ENCODE measurements at places on chromosomes 3 and 15.

GRCh38 chr3:11530153-11530721, 113.5 kb downstream of the VGLL4 start:
- no peaks in the 10 kb centered on the region for H3K36me3 ChIP-seq
- H3K4me1 ChIP-seq: peaks cover 18% of the 10 kb centered on the region
- H3K4me3 ChIP-seq: no peak overlapping the region
- peak; percentile 85 for DNase-seq
- H3K27ac ChIP-seq: peak overlapping the region; percentile 80
- H3K27me3 ChIP-seq: no peaks in the 10 kb centered on the region

DNA sequence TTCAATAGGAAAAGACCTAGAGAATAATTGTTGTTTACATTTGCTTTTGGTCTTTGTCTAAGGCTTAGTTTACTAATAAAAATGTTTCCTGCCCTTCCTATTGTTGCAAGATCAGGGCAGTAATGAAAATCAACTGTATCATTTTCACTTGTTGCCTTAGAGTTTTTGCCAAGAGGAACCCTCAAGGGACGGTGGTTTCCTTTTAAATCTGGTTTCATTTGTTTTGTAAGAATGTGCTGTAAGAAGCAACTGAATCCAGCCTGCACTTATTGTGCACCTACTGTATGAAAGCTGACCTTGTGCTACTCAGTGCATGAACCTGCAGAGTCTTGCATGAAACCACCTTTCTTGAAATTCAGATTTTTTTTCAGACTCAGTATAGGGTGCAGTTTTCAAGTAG, 5.3 kb downstream of the IGF1R start:
- H3K36me3 ChIP-seq: no peaks in the 10 kb centered on the region
- DNase-seq: peak; percentile 57
- no peaks in the 10 kb centered on the region for H3K27me3 ChIP-seq

GRCh38 chr3:124131580-124131979, 139.7 kb upstream of the ROPN1 start:
- no peak overlapping the region for H3K27ac ChIP-seq
- DNase-seq: peak; percentile 53
- no peaks in the 10 kb centered on the region for H3K36me3 ChIP-seq
- H3K4me1 ChIP-seq: 0 out of 2 replicates have a peak, but pooled peaks cover 5% of the 10 kb centered on the region

DNA sequence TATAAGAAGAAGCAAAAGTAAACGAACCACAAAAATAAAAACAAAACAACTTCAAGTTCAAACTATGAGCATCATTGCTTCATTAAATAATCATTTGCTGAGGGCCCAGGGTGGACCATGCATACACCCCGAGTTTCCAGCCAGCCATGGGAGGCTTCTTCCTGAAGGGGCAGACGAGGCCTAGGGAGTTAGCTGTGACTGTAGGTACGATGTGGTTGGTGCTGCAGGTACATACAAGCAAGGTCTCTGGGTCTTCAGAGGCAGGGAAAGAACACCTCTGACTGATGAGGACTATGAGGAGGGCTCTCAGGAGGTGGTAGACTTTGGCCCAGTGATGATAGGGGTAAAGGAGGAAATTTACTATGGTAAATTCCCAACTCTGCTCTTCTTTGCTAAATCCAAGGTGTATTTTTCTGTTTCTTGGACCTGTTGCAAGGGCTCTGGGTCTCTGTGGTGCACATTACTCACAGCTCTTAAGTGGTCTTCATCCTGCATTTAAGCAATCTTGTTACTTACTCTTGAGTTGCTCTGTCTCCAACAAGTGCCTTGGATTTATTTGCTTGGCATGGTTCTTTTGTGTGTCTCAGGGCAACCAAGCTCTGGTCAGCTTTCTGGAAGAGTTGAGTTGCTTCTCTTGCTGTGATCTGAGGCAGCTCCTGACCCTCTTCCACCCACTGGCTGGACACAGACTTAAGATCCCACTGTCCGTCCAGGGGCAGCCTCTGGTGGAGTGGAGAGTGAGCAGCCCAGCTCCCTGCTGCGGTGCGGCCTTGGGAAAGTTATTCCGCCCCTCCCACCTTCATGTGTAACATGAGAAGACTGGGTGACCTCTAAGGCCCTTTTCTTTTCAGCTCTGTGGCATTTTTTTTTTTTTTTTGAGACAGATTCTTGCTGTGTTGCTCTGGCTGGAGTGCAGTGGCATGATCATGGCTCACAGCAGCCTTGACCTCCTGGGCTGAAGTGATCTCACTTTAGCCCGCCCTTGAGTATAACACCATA, 56.1 kb upstream of the KIF23 start:
- no peaks in the 10 kb centered on the region for H3K27me3 ChIP-seq
- peak; percentile 32 for DNase-seq
- H3K36me3 ChIP-seq: no peaks in the 10 kb centered on the region
- no peak overlapping the region for H3K4me3 ChIP-seq
- H3K4me1 ChIP-seq: no peaks in the 10 kb centered on the region
- H3K27ac ChIP-seq: no peak overlapping the region

- H3K4me1 ChIP-seq: no peaks in the 10 kb centered on the region
- no peak for DNase-seq
- no peaks in the 10 kb centered on the region for H3K36me3 ChIP-seq
These were observed 45.7 kb upstream of the NLGN1 start for GRCh38 chr3:173351886-173352285.

DNA sequence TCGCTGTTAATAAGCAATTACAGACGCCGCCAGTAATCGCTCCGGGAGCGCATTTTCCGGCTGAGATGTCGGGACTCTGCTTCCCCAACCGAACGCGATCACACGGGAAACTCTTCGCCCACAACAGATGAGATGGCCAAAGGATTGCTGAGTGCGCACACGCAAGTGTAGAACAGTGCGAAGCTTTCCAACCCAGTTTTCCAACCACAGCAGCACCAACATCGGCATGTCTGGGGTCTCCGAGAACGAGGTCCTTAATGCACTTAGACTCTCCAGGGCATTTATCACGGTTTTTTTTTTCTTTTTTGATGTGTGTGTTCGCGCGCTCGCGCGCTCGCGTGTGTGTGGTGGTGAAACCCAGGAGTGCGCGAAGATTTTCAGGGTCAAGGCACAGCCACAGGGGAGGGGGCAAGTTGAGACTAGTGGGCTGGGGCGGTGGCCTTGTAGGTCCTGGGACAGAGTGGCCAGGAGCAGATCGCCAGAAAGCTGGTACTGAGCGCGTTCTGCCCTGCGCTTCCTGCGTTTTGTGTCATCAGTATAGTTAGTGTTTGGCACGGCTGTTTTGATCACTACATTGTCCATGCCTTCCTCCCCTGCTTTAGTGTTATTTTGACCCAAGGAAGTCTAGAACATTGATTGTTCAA, 1.8 kb upstream of the EOMES start:
- no peaks in the 10 kb centered on the region for H3K36me3 ChIP-seq
- 0 out of 2 replicates have a peak, but pooled peaks cover 4% of the 10 kb centered on the region for H3K4me1 ChIP-seq
- peak; percentile 35 for DNase-seq
- peaks cover 90% of the 10 kb centered on the region for H3K27me3 ChIP-seq

DNA sequence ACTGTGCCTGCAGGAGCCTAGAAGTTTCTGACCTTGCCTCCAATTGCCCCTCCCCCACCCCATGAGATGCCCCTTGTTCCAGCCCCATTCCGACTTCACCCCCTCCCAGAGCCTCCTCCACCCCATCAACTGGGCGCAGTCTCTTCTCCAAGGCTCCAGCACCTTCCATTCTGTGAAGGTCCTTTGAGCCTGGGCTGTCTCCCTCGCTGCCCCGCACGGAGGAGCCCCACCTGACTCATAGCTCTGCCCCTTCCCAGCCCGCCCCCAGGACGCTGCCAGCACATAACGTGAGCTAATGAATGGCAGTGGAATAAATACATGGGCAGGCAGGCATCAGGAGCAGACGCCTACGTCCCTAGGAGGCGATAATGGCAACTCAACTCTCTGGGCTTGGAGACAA, 113.1 kb downstream of the NUP210 start:
- no peak overlapping the region for H3K4me3 ChIP-seq
- no peaks in the 10 kb centered on the region for H3K27me3 ChIP-seq
- no peaks in the 10 kb centered on the region for H3K4me1 ChIP-seq
- no peaks in the 10 kb centered on the region for H3K36me3 ChIP-seq

GRCh38 chr3:97197083-97197482, 382.7 kb downstream of the EPHA6 start:
- H3K36me3 ChIP-seq: no peaks in the 10 kb centered on the region
- no peaks in the 10 kb centered on the region for H3K27me3 ChIP-seq
- DNase-seq: no peak
- H3K27ac ChIP-seq: no peak overlapping the region
- H3K4me3 ChIP-seq: no peak overlapping the region

- no peaks in the 10 kb centered on the region for H3K27me3 ChIP-seq
- no peaks in the 10 kb centered on the region for H3K36me3 ChIP-seq
- DNase-seq: no peak
These were observed 65.7 kb downstream of the CD47 start for GRCh38 chr3:108025177-108025576.

GRCh38 chr3:171781711-171782127, 28.6 kb downstream of the PLD1 start:
- no peak overlapping the region for H3K4me3 ChIP-seq
- H3K27me3 ChIP-seq: no peaks in the 10 kb centered on the region
- peak; percentile 49 for DNase-seq
- no peak overlapping the region for H3K27ac ChIP-seq

All from GM23248 (cell line).